ENCODE measurements at places on chromosomes 3 and 15.

- no peak for DNase-seq
- H3K4me1 ChIP-seq: no peaks in the 10 kb centered on the region
- H3K36me3 ChIP-seq: no peaks in the 10 kb centered on the region
These were observed 69.6 kb downstream of the PLOD2 start for GRCh38 chr3:146091397-146091796.

GRCh38 chr15:27222479-27222878 is 251.5 kb downstream of the GABRG3 start:
- no peaks in the 10 kb centered on the region for H3K4me1 ChIP-seq
- no peak overlapping the region for H3K4me3 ChIP-seq
- no peaks in the 10 kb centered on the region for H3K36me3 ChIP-seq
- H3K27me3 ChIP-seq: no peaks in the 10 kb centered on the region
- H3K27ac ChIP-seq: no peak overlapping the region
- no peak for DNase-seq

GRCh38 chr3:47265725-47266428 is 16.7 kb downstream of the KIF9 start:
- H3K4me1 ChIP-seq: peaks cover 6% of the 10 kb centered on the region
- no peak overlapping the region for H3K4me3 ChIP-seq
- no peaks in the 10 kb centered on the region for H3K27me3 ChIP-seq

DNA sequence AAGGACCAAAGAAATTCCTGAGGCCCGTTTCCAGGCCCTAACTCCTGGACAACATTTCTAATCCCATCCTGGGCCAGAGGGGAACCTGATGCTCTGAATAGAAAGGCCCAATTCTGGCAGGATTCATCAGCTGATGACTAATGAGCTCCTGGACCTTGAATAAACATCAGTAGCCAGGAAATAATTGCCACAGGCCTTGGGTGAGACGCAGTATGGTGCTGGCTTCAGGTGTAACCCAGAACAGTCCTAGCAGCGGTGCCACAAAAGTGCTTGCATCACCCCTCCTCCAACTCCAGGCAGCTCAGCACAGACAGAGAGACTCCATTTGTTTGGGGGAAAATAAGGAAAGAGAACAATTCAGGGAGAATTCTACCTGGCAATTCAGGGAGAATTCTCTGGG is 184.7 kb upstream of the POU1F1 start:
- no peaks in the 10 kb centered on the region for H3K36me3 ChIP-seq
- no peaks in the 10 kb centered on the region for H3K4me1 ChIP-seq
- H3K4me3 ChIP-seq: no peak overlapping the region
- H3K27me3 ChIP-seq: peaks cover 3% of the 10 kb centered on the region
- no peak overlapping the region for H3K27ac ChIP-seq

DNA sequence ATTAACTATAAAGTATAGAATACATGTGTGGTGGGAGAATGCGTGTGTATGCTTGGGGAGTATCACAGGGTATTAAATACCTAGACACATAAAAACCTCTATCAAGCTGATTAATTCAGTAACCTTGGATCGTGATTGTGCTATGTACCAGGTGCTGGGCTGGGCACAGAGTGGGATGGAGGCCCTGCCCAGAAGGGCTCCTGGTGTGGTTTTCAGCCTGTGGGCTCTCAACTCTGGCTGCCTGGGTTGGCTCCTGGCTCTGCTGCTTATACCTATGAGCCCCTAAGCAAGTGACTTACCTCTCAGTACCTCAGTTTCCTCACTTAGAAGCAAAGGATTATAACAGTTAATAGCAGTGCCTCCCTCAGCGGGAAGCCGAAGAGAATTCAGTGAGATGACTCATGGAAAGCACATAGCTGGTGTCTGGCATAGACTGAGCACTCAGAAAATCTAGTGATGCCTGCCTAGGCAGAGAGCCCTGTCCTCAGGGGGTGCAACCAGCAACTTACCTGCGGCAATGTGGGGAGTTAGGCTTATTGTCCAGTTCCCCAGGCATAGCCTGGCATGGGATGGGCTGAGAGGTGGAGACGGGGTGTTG is 90.6 kb upstream of the MYZAP start:
- H3K4me1 ChIP-seq: no peaks in the 10 kb centered on the region
- no peaks in the 10 kb centered on the region for H3K36me3 ChIP-seq

- H3K4me3 ChIP-seq: no peak overlapping the region
- no peak for DNase-seq
- no peaks in the 10 kb centered on the region for H3K27me3 ChIP-seq
These were observed 7.5 kb downstream of the DET1 start for GRCh38 chr15:88538972-88539371.

- H3K36me3 ChIP-seq: no peaks in the 10 kb centered on the region
- H3K27ac ChIP-seq: no peak overlapping the region
- no peak for DNase-seq
- no peak overlapping the region for H3K4me3 ChIP-seq
These were observed 1458.4 kb upstream of the CADM2 start for GRCh38 chr3:83500422-83500821.

DNA sequence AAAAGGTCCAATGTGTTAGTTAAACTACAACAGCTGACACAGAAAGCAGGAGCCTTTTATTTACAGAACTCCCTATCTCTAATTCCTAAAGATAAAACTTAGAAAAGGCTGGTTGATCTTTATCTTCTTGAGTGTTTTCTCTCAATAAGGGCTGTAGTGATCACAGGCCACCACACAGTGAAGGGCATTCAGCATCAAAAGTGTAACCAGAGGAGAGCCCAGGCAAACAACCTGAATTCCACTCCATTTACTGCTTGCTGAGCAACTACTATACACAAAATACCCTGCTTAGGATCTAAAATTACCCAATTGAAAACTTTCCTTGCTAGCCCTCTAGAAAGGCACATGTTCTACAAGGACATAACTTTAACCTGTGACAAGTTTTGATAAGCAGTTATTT is 122.7 kb downstream of the MEIS2 start:
- no peak overlapping the region for H3K4me3 ChIP-seq
- H3K27ac ChIP-seq: no peak overlapping the region
- no peaks in the 10 kb centered on the region for H3K4me1 ChIP-seq
- no peaks in the 10 kb centered on the region for H3K36me3 ChIP-seq
- H3K27me3 ChIP-seq: no peaks in the 10 kb centered on the region

GRCh38 chr3:126751611-126752302 is 47.7 kb downstream of the CHCHD6 start:
- no peak overlapping the region for H3K27ac ChIP-seq
- no peak for DNase-seq
- no peaks in the 10 kb centered on the region for H3K27me3 ChIP-seq
- peaks cover 3% of the 10 kb centered on the region for H3K36me3 ChIP-seq
- H3K4me3 ChIP-seq: no peak overlapping the region
- peaks cover 2% of the 10 kb centered on the region for H3K4me1 ChIP-seq

GRCh38 chr15:83446904-83447709 is at the start of gene SH3GL3:
Gene SH3GL3, plus strand, starts transcription at chr15:83447341. Its CDS starts 193 bp downstream, at chr15:83447534.
- DNase-seq: peak; percentile 67
- peaks cover 11% of the 10 kb centered on the region for H3K4me1 ChIP-seq
- H3K27ac ChIP-seq: no peak within 1 kb of the TSS

DNA sequence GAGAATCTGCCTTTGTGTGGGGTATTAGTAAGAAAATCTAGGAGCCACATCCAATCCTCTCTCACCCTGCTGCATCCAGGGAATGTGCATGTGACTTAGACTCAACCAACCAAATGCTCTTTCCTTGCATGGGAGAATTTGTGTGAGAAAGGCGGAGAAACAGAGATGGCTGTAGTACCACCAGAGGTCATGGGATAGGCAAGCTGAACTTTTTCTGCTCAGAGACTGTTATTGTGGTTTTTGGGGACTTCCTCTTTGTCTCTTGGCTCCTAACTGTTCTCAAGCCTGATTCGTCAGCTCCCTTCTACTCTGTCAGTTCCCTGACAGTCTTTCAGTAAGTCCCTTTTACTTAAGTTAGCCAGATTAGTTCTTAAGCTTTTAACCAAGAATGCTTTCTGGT is 2.6 kb upstream of the ZSCAN2 start:
- H3K4me3 ChIP-seq: no peak overlapping the region
- H3K27me3 ChIP-seq: no peaks in the 10 kb centered on the region
- H3K36me3 ChIP-seq: no peaks in the 10 kb centered on the region
- H3K27ac ChIP-seq: peak overlapping the region; percentile 56
- H3K4me1 ChIP-seq: peaks cover 40% of the 10 kb centered on the region

- H3K4me1 ChIP-seq: no peaks in the 10 kb centered on the region
- no peak overlapping the region for H3K27ac ChIP-seq
- H3K4me3 ChIP-seq: no peak overlapping the region
These were observed 6.0 kb upstream of the TP53BP1 start for GRCh38 chr15:43498990-43499389.

- H3K27ac ChIP-seq: no peak overlapping the region
- H3K36me3 ChIP-seq: no peaks in the 10 kb centered on the region
- no peaks in the 10 kb centered on the region for H3K4me1 ChIP-seq
- H3K4me3 ChIP-seq: no peak overlapping the region
These were observed 173.8 kb downstream of the SMAD6 start for GRCh38 chr15:66875588-66876420.

- no peak for DNase-seq
- no peak overlapping the region for H3K27ac ChIP-seq
- H3K4me1 ChIP-seq: no peaks in the 10 kb centered on the region
- peaks cover 20% of the 10 kb centered on the region for H3K27me3 ChIP-seq
These were observed 1.1 kb upstream of the OR4F15 start for GRCh38 chr15:101810876-101811275.

DNA sequence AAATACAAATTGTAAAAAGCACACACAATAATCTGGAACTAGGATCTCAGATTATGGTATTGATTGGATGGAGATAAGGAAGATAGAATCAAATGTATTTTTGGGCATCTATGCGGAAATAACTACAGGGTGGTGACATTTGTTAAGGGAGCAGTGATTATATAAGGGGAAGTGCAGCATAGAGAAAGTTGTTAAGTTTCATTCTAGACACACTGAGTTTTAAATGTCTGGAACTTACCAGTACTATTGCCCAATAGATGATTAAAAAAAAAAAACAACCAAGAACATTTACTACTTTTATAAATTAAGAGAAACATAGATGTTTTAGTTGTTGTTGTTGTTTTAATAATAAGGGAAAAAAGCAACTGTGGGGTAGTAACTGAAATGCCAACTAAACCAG is 32.1 kb upstream of the C3orf38 start:
- no peaks in the 10 kb centered on the region for H3K27me3 ChIP-seq
- no peak overlapping the region for H3K4me3 ChIP-seq
- DNase-seq: no peak
- H3K4me1 ChIP-seq: peaks cover 23% of the 10 kb centered on the region
- no peak overlapping the region for H3K27ac ChIP-seq
- H3K36me3 ChIP-seq: peaks cover 26% of the 10 kb centered on the region

DNA sequence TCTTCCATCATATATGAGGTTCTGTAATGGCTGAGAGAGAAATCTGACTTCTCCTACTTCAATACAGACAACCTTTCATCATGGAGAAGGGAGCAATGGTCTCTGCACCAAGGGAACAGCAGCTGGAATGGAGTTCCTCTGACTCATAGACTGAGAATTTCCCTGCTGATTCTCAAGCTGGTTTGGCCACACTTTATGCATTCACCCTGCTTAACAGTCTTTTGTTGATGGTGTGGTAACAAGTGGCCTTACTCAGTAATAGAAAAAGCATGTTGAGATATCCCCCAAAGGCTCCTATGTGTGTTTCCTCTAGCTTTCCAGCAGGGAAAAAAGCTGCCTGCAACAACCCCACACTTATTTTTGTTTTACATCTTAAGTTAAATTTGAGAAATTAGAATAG is 138.1 kb downstream of the GREM1 start:
- H3K4me1 ChIP-seq: no peaks in the 10 kb centered on the region
- DNase-seq: no peak
- no peak overlapping the region for H3K27ac ChIP-seq
- no peak overlapping the region for H3K4me3 ChIP-seq
- H3K27me3 ChIP-seq: peaks cover 2% of the 10 kb centered on the region

GRCh38 chr3:117962750-117963149 is 1071.9 kb downstream of the IGSF11 start:
- no peak overlapping the region for H3K4me3 ChIP-seq
- no peak overlapping the region for H3K27ac ChIP-seq
- DNase-seq: no peak
- no peaks in the 10 kb centered on the region for H3K4me1 ChIP-seq
- no peaks in the 10 kb centered on the region for H3K27me3 ChIP-seq

DNA sequence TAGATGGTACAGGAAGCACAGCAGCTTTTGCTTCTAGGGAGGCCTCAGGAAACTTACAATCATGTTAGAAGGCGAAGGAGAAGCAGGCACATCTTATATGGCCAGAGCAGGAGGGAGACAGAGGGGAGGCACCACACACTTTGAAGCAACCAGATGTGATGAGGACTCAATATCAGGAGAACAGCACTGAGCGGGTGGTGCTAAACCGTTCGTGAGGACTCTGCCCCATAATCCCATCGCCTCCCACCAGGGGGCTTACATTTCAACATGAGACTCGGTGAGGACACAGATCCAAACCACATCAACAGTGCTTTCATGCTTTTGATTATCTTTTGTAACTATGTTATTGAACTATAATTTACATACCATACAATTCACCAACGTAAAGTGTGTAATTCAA is 7.6 kb upstream of the TMEM44 start:
- no peak overlapping the region for H3K4me3 ChIP-seq
- peaks cover 36% of the 10 kb centered on the region for H3K36me3 ChIP-seq
- H3K27me3 ChIP-seq: no peaks in the 10 kb centered on the region
- peak; percentile 30 for DNase-seq

DNA sequence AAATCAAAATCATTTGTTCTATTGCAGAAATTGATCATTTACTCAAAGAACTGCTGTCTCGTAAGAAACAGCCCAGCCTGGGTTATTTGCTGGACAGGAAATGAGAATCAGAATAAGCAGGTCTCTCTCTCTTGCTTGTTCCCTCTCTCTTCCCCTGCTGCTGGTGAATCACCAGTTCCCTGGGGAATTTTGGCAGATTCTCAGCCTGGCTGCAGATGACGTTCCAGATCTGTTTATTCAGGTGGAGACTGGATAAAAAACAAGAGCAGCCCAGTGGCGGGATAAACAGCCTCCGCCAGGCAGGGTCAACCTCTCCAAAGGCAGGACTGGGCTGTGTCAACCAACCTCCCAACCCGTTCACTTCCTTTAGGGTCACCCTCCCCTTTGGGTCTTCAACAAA is 72.1 kb downstream of the LRIG1 start:
- peaks cover 16% of the 10 kb centered on the region for H3K4me1 ChIP-seq
- no peak overlapping the region for H3K4me3 ChIP-seq
- H3K27me3 ChIP-seq: peaks cover 2% of the 10 kb centered on the region
- DNase-seq: no peak
- peaks cover 7% of the 10 kb centered on the region for H3K36me3 ChIP-seq
- H3K27ac ChIP-seq: no peak overlapping the region

GRCh38 chr3:52809149-52809548 is 14.6 kb downstream of the ITIH3 start:
- peaks cover 4% of the 10 kb centered on the region for H3K4me1 ChIP-seq
- H3K4me3 ChIP-seq: no peak overlapping the region
- no peak overlapping the region for H3K27ac ChIP-seq
- H3K36me3 ChIP-seq: no peaks in the 10 kb centered on the region
